ENCODE measurements at places on chromosomes 4 and X. TPM values are rescaled to one million over a fixed set of nuclear protein-coding genes. Genes with fewer than 3 reads are reported as not detected.

The MAGEB10 gene
- not detected for total RNA-seq

The XPNPEP2 gene
- 0.61 TPM for total RNA-seq

The AFF2 gene
- 3.4 TPM for total RNA-seq

The PABPC4L gene
- total RNA-seq = not detected

The TEX11 gene
- total RNA-seq = not detected

The ADGRL3 gene
- not detected for total RNA-seq

The G6PD gene
- total RNA-seq = 72.7 TPM

The ADH4 gene
- total RNA-seq = not detected

The DCAF4L1 gene
- total RNA-seq = 0.32 TPM

The GPRASP3 gene
- 0.93 TPM for total RNA-seq

The LRAT gene
- total RNA-seq = not detected

The P2RY4 gene
- 0.34 TPM for total RNA-seq

The THOC2 gene
- total RNA-seq = 79.3 TPM

The ZNF185 gene
- 1.0 TPM for total RNA-seq

The SRPK3 gene
- not detected for total RNA-seq

The MSANTD1 gene
- 2.1 TPM for total RNA-seq

The CDKL2 gene
- 0.49 TPM for total RNA-seq

The DUX4 gene
- total RNA-seq = not detected

The KLHL13 gene
- total RNA-seq = 0.17 TPM

The JAKMIP1 gene
- 28.8 TPM for total RNA-seq

The CPLX1 gene
- 2.1 TPM for total RNA-seq

The GATA1 gene
- not detected for total RNA-seq

The VGLL1 gene
- not detected for total RNA-seq

The COL25A1 gene
- not detected for total RNA-seq

The ABLIM2 gene
- 0.56 TPM for total RNA-seq

The CACNA1F gene
- total RNA-seq = 0.22 TPM

The SMIM43 gene
- total RNA-seq = not detected

The TRIM61 gene
- 5.1 TPM for total RNA-seq

The CT83 gene
- not detected for total RNA-seq

The CNOT6L gene
- 108 TPM for total RNA-seq

The RAB33A gene
- 24.7 TPM for total RNA-seq

The TRIM60 gene
- total RNA-seq = not detected

The SLC7A11 gene
- 3.7 TPM for total RNA-seq

The GABRG1 gene
- total RNA-seq = not detected

The HMGB2 gene
- 486 TPM for total RNA-seq

The STPG2 gene
- total RNA-seq = not detected

The EPGN gene
- not detected for total RNA-seq

The ETNPPL gene
- not detected for total RNA-seq
